Dermis blood vessel endothelial cell (primary cell): ENCODE measurements at places on chromosomes 1 and 21. TPM values are rescaled to one million over a fixed set of nuclear protein-coding genes. Genes with fewer than 3 reads are reported as not detected.

SLC16A1 gene
- 94.8 and 99.7 TPM in 2 replicates for total RNA-seq

GCSAML gene
- total RNA-seq: not detected in 2 replicates

MAP3K7CL gene
- total RNA-seq: 2.2 and 3.7 TPM in 2 replicates

ANKRD34A gene
- under 0.01 TPM in 2 replicates for total RNA-seq

SLFNL1 gene
- total RNA-seq: 0.19 and 0.51 TPM in 2 replicates

- DNase-seq: no peak
Observed at GRCh38 chr1:195450794-195451193, 1157.4 kb downstream of the KCNT2 start.

DNA sequence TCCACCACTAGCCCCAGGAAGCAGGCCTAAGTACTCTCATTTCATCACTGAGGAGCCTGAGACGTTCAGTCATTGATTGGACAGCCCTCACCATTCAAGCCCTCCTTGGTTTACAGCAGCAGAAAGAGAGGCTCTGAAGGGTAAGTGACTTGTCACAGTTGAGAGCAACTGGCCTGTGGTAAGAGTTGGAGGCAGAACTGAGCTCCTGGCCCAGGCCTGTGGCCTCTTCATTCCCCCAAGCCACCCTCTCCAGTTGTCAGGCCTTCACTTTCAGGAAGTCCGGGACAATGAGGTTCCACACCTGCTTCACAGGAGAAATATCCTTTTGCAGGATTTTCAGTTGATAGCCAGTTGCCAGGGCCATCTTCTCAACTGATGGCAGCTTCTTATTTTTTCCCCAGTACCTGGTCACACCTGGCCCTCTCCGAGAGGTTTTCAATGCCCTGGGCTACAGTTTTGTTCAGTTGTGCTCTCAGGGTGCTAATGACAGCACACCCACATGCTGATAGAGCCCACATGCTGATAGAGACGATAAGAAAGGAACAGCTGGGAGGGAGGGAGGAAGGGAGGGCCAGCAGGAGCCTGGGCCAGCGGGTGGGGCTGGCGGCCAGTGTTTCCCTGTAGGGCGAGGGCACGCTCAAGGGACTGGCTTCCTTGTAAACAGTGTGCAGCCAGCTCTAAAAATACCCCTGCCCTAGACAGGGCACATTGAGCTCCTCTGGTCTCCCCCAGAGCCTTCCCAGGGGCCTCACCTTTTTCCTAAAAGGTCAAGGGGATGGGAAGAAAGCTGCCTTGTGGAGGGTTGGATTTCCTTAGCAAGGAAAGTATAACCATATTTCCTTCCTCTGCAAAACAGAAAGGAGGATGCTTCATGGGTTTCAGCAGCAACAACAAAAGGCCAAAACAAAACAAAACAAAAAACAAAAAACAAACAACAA, 112.7 kb upstream of the JUN start:
- peak; percentile 53 for DNase-seq

- DNase-seq: no peak
Observed at GRCh38 chr1:63909526-63909925, 135.7 kb downstream of the ROR1 start.

DNA sequence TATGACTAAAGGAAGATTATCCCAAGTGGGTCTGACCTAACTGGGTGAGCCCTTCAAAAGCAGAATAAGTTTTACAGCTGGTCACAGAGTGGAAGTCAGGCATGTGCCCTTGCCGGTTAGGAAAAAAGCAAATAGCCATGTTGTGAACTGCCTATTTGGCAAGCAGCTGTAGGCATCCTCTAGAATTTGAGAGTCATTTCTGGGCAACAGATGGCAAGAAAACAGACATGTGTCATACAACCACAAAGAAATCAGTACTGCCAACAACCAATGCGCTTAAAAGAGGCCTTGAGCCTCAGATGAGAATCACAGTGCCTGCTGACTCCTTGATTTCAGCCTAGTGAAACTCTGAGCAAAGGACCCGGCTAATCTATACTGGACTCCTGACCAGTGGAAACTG, 26.8 kb downstream of the LRRC53 start:
- DNase-seq: no peak

GRCh38 chr1:182587666-182588499, 1.2 kb downstream of the RNASEL start:
- no peak for DNase-seq

- DNase-seq: no peak
Observed at GRCh38 chr1:114234408-114235124, 80.9 kb upstream of the SYT6 start.

DNA sequence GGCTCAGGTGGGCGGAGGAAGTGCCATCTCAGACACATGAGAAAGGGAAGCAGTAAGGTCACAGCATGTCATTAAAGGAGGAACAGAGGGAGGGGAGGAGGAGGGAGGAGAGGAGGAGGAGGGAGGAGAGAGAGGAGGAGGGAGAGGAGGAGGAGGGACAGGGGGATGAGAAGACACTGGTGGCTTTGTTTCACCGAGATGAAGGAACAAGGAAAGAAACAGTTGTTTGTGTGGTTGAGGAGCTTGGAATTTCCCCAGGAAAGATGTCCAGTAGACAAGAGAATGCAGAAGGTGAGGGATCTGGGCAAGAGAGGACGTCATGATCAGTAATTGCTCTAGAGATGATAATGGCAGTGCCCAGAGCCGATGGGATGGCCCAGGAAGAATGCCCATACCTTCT, 97.7 kb downstream of the AJAP1 start:
- no peak for DNase-seq
